NCI-H1105 treated with DMSO at 0.1 percent for 48 hours (cell line): ENCODE measurements at places on chromosomes 5 and 9.

DNA sequence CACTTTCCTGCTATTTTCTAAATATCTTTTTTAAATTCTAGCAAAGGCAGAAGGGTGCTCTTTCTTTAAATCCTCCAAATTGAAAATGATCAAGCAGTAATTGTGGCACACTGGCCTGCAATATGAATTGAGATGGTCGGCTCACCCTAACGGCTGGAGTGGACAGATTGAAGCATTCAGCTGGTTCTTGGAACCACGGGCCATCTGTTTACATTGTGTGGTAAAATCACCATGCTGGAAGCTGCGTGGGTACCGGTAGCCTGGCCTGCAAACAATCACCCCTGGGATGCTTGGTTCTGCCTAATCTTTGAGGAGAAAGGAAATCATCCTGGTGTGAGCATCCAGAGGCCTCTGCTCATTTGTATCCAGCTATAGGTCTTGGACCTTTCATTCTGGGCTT lies 289.3 kb downstream of the ZNF608 start:
- no peak for DNase-seq

DNA sequence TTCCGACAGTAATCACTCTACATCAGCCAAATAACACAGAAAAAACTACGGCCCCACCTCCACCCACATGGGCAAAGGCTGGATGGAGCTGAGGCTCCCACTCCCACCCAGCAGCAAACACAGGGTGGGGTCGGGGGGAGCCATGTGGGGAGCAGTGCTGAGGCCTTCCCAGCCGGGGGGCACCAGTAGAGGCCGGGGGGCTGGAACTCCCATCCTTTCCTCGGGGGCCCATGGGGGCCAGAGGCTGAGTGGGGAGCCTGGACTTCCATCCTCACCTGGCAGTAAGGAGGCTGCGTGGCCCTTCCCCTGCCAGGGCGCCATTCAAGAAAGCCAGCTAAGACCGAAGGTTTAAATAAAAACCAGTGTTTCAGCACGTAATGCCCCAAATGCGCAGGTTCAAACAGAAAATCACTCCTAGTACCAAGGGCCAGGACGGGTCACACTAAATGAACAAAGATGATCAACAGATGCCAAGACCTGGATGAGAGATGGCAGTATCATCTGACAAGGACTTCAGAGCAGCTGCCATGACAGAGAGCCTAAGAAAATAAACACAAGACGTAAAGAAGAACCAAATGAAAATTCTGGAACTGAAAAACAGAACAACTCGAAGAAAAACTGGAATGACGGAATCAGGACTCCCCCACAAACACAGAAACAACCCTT lies 9.4 kb downstream of the CCDC127 start:
- DNase-seq: no peak

DNA sequence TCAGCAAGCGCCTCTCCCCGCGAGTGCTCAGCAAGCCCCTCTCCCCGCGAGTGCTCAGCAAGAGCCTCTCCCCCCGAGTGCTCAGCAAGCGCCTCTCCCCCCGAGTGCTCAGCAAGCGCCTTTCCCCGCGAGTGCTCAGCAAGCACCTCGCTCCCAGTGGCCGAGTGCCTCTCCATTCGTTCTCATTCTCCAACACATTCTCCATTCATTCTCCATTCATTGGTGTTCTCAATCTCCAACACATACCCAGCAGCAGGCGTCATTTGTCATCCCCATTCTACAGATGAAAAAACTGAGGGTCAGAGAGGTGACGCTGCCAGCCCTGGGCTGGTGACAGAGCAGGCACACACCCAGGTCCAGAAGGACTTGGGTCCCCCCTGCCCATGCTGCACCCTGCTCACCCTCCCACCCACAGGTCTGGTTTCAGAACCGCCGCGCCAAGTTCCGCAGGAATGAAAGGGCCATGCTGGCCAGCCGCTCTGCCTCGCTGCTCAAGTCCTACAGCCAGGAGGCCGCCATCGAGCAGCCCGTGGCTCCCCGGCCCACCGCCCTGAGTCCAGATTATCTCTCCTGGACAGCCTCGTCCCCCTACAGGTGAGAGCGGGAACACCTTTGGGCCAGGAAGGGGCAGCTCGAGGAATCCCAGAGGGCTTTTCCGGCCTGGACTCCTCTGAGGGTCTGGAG lies 32.5 kb downstream of the PTGES start:
- DNase-seq: no peak

GRCh38 chr5:172591636-172592035 lies 49.4 kb upstream of the NEURL1B start:
- no peak for DNase-seq

GRCh38 chr5:92907938-92908606 lies 672.9 kb downstream of the NR2F1-AS1 start:
- DNase-seq: no peak

DNA sequence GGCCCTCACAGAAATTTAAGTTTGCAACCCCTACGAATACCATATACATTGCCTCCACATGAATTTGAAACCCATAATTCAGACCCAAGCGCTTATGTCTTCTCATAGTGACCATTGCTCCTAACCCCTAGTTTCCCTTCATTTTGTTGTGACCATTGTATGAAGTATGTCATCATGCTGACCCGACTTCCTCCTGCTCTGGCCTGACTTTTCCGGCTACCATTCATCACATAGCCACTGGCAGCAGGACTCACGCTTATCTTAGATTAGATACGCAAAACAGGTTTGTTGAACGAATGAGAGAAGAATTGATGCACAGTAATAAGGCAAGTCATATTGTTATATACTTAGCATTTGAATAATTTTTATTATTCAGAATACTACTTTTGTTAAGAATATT lies 345.4 kb downstream of the FBXL17 start:
- DNase-seq: no peak

DNA sequence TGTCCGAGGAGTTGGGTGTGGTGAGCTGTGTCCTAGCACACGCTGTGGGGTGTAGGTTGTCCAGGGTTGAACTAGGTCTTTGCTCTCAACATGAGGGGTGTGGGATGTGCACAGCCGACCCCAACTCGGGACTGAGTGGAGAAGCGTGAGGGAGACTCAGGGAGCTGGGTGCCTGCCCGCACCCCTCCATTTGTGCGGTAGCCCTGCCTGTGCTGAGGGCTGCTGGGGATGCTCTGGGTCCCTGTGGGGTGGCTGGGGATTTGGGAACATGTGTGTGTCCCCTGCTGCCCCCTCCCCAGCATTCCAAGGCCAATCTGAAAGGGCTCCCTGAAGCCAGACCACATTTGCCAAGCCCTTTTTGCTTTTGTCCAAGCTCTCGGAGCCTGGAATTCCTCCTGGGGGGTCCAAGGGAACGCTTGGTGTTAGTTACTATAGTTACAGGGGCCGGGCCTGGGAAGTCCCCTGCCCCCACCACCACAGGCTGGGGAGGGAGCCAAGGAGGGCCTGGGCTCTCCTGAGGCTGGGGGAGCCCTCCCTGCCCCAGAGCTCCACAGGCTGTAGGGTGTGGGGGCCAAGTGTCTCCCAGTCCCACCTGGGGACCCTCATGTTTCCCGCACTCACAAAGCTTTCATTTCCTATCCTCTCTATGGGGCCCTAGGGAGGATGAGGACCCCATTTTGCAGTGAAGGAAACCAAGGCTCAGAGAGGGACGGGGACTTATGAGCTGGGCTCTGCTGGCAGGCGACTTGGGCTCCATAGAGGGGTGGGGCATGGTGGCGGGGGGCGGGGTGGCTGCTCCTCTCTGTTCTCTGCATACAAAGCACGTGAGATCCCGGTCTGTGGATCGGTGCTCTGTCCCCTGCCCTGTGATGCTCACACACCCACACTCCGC lies 1.1 kb downstream of the CRB2 start:
- DNase-seq: no peak

DNA sequence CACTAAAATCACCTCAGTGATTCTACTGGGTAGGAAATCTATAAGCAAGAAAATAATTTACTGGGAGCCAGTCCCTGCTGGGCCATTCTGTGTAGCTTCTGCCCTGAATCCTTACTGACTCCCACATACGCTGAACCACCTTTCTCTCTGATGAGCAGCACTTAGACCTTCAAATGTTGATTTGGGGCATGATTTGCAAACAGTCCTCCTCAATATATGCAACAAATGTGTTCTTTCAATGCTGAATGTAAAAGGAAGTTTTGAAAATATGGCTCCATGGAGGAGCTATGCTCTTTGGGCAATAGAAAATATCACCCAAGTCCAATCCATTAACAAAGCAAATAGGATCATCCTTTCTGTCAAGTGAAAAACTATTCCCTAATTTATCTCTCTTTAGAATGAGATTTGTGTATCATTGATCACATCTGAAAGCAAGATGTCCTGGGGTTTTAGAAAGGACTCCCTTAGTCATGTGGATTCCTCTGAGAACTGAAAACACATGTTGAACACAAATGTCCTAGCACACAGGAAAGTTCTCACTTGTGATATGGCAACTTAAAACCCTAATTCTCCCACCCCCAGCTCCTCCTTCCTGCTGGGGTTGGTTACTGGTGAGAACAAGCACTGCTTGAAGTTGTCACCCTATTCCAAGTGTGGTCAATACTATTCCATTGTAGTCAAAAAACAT lies 8.9 kb upstream of the CER1 start:
- no peak for DNase-seq

DNA sequence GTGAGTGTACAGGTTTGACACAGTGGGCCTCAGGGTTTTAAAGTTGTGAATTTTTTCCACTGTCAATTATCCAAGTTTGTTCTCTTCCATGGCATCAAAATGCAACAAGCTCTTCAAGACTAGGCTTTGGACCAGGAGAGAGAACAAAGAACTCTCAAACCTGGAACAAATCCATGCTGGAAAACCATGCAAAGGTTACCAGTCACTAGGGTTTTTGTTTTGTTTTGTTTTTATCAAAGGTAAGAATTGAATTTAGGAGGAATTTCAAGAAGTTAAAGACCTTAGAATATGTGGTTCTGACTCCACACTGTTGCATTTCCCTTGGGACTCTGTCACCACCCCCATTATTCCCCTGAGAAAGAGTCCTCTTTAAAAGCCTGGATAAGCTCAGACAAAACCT lies 191.1 kb upstream of the PIK3R1 start:
- DNase-seq: no peak

DNA sequence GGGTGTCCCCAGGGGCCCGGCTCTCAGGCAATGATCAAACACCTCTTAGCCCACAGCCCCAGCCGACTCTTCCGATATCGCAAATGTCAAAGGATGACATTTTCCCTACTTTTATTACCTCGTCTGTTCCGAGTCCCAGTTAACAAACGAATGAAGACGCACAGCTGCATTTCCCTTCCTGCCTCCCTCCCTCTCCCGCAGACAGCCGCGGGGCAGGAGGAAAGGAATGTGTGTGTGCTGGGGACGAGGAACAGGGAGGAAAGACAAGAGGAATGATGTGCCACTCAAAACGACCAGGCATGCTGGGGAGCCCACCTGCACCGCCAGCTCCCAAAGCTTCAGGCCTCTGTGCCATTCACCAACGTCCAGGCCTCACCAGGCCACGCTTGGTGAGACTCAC lies 125.9 kb upstream of the SARDH start:
- DNase-seq: no peak

- DNase-seq: no peak
These were observed 179.9 kb upstream of the KLF4 start for GRCh38 chr9:107669422-107669821.
